SJSA1 (cell line): ENCODE measurements at places on chromosomes 11 and 22. TPM values are rescaled to one million over a fixed set of nuclear protein-coding genes. Genes with fewer than 3 reads are reported as not detected.

DNA sequence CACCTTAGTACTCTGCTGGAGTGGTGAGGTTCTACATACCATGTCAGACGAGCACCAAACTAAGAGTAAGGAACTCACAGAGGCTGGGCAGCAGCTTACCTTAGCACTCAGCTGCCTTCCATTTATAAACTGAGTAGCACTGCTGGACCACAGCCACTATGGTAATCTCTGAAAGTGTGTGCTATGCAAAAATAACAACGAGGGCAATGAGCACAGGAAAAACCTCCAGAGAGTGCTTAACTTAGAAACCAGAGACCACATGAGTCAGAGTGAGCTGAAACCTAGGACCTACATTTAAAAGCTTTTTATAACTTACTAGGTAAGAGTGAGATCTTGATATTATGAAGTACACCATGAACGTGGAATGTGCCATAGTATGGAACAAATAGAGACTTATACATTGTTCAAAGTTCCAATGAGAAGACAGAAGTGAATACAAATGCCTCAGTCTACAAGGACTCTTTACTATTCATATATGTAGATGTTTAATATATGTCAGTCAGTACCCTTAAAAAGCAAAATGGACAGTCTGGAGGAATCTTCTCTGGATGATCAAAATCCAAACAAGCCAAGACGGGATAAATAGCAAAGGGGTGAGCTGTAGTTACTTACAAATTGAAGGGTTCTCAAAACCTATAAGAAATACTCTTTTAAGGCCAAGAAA, 17.2 kb upstream of the CD59 start:
- DNase-seq: no peak

- no peak for DNase-seq
Measured at GRCh38 chr22:19871023-19871844, 16.6 kb upstream of the GNB1L start.

DNA sequence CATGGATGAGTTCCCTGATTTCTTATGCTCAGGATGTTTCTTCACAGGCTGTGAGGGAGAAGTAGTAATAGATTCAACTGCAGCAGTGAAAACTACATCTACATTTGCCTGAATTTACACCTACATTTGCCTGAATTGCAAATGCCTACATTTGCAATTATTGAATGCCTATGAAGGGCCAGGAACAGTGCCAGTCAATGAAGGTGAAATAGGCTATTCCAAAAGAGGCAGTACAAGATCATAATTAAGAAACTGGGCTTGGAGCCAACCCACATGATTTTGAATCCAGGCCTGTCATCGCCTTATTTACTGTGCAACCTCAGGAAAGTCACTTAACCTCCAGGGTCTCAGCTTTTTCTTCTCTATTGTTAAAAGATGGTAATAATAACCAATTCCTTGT, 1353.3 kb downstream of the FAM181B start:
- no peak for DNase-seq

DNA sequence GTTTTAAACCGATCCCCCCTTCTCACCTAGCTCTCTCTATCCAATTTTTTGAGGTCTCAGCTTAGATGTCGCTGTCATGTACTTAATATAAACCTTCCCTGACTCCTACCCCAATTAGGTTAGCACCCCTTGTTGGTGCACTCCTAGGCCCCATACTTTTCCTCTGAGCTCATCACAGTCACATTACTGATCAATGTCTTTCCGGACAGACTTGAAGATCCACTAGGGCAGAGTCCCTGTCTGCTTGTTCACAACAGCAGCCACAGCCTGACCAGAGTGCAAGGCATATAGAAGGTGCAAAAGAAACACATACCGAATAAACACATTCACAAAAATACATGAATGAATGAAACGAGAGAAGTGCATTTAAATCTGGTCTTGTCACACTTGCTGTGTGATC, 261.0 kb upstream of the NARS2 start:
- no peak for DNase-seq

GRCh38 chr11:30560206-30561106, 25.7 kb downstream of the MPPED2 start:
- DNase-seq: peak; percentile 56

DNA sequence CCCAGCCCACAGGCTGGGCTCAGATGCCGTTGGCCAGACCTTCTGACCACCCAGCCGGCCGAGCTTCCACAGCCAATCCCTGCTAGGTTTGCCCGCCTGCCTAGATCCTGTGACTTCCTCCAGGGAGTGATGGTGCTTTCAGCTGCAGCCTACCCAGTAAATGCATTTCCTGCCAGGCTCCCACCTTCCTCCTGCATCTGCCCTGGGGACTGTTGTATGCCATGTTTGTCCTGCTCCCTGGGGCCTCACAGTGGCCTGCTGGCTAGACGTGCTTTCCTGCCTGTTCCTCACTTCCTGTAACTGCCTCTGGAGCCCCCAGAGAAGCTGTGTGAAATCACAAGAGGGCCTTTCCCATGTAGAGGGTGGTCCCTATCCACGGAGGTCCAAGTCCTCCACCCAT, 86.2 kb downstream of the GALNT18 start:
- no peak for DNase-seq

GRCh38 chr11:12116425-12117032, 6.1 kb downstream of the MICAL2 start:
- no peak for DNase-seq

GRCh38 chr22:31496735-31497146, 405 bp downstream of the SFI1 start:
- no peak for DNase-seq

- no peak for DNase-seq
Measured at GRCh38 chr11:128936606-128937251, 5.9 kb downstream of the TP53AIP1 start.

The TIMM10 gene
- 105 and 157 TPM in 2 replicates for total RNA-seq

The FZD4 gene
- total RNA-seq: 0.91 and 1.6 TPM in 2 replicates

The DLG2 gene
- total RNA-seq: 0.13 TPM in 1 of 2 replicates, not detected in the other

The DDX25 gene
- not detected in 2 replicates for total RNA-seq

The CD3D gene
- not detected in 2 replicates for total RNA-seq

The CCDC87 gene
- 0.34 TPM in 1 of 2 replicates, not detected in the other for total RNA-seq
